ENCODE measurements at places on chromosomes 6 and 20.

DNA sequence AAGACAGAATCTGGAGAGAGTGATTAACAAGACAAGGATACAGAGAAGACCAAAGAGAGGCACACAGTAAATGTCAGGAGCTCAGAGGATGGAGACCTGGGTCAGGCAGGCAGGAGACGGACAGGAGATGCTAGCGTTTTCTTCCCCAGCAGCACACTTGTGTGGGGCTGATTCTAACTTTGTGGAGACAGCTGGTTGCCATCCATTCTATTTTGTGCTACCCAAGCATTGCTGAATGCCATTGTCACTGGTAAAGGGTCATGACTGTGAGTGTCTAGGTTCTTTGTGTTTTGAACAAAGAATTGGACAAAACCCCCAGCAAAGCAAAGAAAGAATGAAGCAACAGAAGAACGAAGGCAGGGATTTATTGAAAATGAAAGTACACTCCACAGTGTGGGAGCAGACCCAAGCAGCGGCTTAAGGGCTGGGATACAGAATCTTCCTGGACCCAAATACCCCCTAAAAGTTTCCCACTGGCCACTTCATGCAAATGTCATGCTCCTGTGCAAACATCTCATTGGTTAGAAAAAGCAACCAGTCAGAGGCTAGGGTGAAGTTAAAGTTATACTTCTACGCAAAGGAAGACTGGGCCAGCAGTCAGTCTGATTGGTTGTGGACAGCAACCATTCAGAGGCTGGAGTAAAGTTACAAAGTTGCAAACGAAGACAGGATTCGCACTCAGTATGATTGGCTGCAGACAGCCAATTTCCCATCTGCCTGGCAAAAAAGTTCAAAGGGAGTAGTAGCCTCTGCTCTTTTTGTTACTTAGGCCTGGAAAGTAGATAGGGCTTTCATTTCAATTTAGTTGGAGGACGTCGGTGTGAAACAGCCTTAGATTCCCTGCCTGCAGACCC, 17.5 kb downstream of the PTK7 start:
- DNase-seq = no peak

GRCh38 chr6:54988576-54988975, 142.0 kb downstream of the FAM83B start:
- no peak for DNase-seq

- DNase-seq = no peak
These were observed 40.2 kb downstream of the HBS1L start for GRCh38 chr6:135014353-135014832.

DNA sequence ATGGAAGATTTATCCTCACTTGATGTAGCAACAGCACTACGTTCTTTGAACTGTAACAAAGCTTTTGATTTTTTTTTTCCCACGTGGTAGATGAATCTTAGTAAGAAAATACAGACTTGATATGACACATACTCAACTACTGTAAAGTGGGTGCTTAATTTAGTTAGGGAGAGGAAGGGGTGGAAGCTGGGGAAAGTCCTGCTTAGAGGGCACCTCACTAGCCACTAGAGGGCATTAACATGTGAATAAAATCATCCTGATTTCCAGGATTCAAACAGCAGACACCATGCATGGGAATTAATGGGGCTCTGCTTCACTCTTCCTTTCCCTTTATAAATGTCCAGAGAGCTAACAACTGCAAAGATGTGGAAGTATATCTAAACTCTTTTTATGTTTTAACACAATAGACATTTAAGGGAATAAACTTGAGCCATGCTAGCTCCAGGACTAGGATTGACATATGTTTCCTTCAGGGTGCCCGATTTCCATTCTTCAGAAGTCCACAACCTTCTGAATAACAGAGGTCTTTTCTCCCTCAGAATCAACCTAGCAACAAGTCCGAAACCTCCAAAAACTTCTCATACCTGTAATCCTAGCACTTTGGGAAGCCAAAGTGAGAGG, 250.1 kb downstream of the ATXN1 start:
- DNase-seq = no peak
